ENCODE measurements at places on chromosomes 16 and 17.

GRCh38 chr16:85201574-85201973 is 89.3 kb upstream of the CIBAR2 start:
- no peak for DNase-seq

DNA sequence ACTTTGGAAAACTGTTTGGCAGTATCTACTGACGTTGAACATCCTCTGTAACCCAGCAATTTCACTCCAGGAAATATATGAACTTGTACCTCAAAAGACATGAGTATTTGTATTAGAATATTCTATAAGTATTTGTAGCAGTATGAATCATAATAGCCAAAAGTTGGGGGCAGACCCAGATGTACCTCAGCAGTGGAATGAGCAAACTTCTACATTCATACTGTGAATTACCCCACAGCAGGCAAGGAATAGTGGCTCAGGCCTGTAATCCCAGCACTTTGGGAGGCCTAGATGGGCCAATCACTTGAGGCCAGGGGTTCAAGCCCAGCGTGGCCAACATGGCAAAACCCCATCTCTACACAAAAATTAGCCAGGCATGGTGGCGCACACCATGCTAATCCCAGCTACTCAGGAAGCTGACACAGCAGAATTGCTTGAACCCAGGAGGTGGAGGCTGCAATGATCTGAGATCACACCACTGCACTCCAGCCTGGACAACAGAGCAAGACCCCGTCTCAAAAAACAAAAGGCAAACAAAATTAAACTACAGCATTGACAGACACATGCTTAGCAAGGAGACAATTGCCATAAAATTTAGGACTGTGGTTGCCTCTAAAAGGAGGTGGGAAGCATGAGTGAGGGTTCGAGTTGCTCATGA is 11.2 kb upstream of the HELZ start:
- DNase-seq: no peak

GRCh38 chr17:44827863-44828262 is 2.2 kb downstream of the GJC1 start:
- DNase-seq: no peak

DNA sequence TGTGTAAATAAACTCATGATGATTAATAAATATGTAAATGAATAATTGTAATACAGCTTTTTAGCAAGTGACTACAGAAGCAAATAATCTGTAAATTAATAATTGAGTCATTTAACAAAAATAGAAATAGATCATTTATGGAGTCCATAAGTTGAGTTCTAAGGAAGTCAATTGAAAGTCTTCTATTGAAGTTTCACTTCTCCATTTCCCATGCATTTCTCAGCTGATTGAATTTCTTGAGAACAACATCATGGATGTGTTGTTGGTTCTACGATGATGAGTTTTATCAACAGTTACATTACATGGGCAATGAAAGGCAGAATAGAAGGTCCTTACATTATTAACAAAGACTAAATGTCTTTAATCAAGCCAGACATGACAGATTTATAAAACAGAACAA is 290.4 kb downstream of the MAP2K6 start:
- DNase-seq: no peak

GRCh38 chr16:79653373-79653891 is 52.9 kb upstream of the MAF start:
- DNase-seq: no peak

DNA sequence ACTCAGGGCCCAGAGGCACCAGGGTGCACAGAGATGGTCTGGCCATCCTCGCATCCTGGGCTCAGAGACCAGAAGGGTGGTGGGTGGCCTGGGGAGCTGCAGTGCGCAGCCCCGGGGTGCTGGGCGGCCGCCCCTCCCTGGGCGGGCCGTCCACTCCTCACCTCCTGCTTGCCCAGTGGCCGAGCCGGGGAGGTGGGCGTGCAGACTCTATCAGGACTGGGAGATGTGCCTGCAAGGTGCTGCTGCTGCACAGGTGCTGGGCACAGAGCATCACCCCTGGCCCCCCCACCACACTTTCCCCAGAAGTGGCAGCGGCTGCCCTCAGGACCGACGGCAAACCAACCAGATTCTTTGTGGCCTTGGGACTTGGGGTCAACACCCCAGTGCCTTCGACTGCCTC is at the start of gene SCN4A:
Gene SCN4A (minus strand): TSS at position 123 of the 400 bp plus-strand sequence. CDS start 77 bp downstream, at position 46.
- DNase-seq: no peak

- DNase-seq: no peak
These were observed 401.4 kb downstream of the GRIN2A start for GRCh38 chr16:9780831-9781230.

DNA sequence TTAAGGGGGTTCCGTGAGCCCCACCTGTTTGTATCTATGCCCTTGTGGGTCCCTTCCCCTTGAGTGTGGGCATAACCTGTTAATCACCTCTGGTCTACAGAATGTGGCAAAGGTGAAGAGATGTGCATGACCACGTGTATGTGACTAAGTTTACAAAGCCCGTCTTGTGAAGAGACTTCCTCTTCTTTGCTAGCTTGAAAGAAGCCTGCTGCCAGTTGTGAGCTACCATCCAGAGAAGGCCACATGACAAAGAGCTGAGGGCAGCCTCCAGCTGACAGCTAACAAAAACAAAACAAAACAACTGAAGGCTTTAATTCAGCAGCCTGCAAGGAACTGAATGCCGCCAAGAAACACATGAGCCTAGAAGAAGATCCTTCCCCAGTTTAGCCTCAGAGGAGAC is 112.0 kb downstream of the AXIN2 start:
- DNase-seq: no peak

DNA sequence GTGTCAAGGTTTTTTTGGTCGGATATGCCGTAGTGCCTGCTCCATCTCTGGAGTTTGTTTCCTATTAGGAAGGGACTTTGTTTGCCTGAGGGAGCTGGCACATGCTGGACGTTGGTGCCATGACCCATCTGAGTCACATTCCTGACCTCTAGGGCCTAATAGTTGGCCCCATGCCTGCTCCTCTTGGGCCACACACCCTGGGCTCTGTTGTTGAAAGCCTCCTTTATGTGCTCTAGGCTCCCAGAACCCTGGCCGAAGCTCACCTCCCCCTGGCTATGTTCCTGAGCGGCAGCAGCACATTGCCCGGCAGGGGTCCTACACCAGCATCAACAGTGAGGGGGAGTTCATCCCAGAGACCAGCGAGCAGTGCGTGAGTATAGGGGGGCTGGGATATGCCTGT is 18.4 kb downstream of the LIMD2 start:
- no peak for DNase-seq

- DNase-seq: no peak
These were observed 3.4 kb downstream of the CEP295NL start for GRCh38 chr17:78899361-78900260.

GRCh38 chr17:2545393-2545792 is 33.7 kb upstream of the METTL16 start:
- DNase-seq: no peak

DNA sequence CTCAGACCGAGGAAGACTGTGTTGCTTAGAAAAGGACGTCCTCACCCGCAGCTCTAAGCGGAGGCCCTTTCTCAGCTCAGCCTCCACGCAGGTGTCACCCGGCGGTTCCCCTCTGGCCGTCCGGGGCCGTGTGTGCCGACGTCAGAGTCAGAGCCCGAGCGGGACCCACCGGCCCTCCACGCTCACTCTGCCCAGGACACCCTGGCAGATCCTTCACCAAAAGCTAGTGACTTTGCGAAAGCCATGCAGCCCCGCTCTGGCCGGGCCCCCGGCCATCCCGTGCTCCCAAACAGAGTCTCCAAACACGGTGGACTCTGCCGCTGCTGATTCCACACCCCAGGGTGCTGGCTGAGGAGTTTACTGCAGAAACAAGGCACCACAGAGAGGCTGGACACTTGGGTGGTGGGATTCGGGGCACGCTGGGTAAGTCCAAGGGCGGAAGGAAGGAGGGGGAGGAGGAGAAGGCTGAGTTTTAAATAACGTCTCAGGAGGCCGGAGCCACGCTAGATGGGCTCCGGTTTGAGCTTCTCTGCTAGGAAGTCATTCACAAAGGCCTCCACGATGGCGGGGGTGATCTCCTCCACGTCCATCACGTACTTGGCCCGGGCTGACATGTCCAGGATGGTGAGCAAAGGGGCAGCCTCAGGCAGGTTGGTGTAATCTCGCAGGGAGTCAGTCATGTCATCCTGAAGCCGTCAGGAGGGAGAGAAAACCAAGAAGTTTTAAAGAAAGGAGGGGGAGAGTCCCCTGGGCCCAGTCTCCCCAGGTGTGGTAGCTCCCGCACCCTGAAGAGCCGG is 18.5 kb downstream of the MRM3 start:
- DNase-seq: no peak

DNA sequence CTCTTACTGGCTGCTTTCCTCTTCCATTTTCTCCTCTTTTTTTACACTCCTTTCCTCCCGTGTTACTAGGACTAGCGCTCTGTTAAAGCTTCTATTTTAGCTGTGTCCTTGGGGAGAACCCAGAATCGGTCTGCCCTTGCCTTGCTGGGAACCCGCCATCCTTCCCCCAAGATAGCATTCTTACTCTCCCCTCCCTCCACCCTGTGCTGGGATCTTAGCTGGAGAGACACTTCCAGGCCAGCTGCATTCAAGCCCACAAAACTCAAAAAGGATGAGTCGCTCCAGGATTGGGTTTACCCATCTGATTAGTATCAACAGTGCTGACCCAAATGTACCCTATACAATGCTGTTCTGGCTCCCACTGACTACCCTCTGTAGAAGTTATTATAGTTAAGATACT is 200.5 kb upstream of the ASIC2 start:
- DNase-seq: no peak

DNA sequence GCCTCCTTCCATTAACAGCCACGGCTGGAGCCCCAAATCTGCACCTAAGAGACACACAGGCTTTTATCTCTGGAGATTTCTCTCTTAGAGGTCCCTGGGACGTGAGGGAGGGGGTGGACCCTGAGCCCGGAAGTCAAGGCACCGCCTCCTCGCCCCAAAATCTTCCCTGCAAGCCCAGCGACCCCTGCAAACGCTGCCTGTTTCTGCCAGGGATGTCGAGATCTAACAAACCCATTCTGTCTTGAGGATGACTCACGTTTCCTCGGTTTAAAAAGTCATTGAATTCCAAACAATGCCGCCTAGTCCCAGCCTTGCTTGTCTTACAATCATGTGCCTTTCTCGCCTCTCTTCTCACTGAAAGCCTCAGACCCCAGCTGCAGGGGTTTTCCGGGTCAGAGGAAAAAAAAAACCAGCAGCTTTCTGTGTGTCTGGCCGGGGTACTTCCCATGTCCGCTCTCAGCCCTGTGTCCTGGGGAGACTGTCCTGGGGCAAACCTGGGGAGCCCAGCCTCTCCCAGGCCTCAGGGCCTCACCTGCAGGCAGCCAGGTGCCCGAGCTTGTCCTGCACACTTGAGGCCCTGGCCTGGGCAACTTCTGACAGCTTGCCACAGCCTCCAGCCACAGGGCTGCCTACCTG is 15.4 kb downstream of the ARL2BP start:
- DNase-seq: no peak

GRCh38 chr16:57477531-57478202 is 8.6 kb downstream of the DOK4 start:
- DNase-seq: no peak

GRCh38 chr16:26453215-26453614 is 613.5 kb upstream of the C16orf82 start:
- no peak for DNase-seq

GRCh38 chr17:15364615-15365014 is 23.2 kb upstream of the TEKT3 start:
- no peak for DNase-seq

DNA sequence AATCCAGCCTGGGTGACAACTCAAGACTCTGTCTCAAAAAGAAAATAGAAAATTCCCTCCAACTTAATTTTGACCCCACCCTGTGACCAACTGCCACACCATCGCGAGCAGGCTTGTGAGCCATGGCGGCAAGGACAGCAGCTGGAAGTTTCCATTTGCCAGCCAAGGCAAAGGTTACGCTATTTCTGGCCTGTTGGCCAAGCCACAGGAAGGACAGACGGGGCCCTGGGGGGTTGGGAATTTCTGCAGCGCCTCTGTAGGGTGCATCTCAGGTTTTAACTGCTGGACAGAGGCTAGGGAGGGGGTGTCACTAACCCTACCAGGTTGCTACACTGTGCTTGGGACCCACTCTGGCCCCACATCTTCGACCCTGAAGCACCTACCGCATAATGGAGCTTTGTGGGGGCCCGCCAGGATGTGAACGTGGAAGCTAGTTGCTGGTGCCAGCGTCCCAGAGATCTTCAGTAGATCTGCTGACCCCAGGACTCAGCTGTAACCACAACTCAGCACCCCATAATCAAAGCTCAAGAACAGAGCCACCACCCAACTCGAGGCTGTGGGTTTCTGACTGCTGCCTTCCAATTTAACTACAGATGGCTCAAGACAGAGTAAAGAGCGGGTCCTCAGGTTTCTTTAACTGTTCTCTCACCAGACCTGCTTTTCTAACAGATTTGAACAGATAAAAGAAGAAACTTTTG is 10.9 kb downstream of the KIFC3 start:
- no peak for DNase-seq

DNA sequence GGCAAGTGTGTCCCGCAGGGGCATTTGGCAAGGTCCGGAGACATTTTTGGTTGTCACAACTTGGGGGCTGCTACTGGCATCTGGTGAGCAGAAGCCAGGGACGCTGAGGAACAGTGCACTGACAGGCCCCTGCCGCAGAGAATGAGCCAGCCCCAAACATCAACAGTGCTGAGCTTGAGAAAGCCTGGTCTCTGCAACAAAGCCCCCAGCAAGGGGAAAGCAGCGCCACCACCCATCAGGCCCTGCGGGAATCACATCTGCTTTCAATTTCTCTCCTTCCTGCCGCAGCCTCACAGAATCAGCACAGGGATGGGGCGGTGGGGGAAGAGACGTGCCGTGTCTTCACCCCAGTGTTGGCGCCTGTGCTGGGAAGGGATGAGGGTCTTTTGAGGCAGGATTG is 14.8 kb upstream of the PRPSAP1 start:
- no peak for DNase-seq

GRCh38 chr17:53607475-53607874 is 215.3 kb upstream of the KIF2B start:
- no peak for DNase-seq

- no peak for DNase-seq
These were observed 96.4 kb upstream of the SHISA6 start for GRCh38 chr17:11144358-11145233.

DNA sequence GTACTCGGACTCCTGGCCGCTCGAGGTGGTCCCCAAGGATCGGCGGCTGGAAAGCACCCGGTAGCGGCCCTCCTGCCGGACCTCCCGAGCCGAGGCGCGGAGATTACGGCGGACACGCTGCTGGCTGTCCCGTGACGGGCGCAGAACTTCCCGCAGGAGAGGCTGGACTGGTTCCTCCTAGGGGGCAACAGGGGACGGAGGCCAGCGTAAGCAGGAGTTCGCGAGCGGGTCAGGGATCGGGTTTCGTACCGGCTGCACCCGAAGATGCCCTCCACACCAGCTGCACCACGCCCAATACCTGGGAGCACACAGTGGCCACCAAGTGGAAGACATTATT is 341 bp downstream of the SLC7A6OS start:
- DNase-seq: no peak

- no peak for DNase-seq
These were observed 72.8 kb downstream of the RPH3AL start for GRCh38 chr17:279776-280175.

DNA sequence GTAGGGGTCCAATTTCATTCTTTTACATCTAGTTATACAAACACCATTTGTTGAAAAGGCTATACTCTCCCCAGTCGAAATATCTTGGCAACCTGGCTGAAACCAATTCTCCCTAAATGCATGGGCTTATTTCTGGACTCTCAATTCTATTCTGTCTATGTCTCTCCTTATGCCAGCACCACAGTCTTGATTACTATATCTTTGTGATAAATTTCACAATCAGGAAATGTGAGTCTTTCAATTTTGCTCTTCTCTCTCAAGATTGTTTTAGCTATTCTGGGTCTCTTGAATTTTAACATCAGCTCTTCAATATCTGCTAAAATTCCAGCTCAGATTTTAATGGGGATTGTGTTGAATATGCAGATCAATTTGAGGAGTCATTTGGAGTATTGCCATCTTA is 5.9 kb upstream of the TRIM25 start:
- DNase-seq: no peak
